ENCODE measurements at places on chromosomes 1 and 21.

- ATAC-seq = no peak
Measured at GRCh38 chr1:52680353-52680752, 17.8 kb downstream of the COA7 start.

GRCh38 chr1:15852036-15852827 is 4.7 kb downstream of the SPEN start:
- ATAC-seq = no peak

DNA sequence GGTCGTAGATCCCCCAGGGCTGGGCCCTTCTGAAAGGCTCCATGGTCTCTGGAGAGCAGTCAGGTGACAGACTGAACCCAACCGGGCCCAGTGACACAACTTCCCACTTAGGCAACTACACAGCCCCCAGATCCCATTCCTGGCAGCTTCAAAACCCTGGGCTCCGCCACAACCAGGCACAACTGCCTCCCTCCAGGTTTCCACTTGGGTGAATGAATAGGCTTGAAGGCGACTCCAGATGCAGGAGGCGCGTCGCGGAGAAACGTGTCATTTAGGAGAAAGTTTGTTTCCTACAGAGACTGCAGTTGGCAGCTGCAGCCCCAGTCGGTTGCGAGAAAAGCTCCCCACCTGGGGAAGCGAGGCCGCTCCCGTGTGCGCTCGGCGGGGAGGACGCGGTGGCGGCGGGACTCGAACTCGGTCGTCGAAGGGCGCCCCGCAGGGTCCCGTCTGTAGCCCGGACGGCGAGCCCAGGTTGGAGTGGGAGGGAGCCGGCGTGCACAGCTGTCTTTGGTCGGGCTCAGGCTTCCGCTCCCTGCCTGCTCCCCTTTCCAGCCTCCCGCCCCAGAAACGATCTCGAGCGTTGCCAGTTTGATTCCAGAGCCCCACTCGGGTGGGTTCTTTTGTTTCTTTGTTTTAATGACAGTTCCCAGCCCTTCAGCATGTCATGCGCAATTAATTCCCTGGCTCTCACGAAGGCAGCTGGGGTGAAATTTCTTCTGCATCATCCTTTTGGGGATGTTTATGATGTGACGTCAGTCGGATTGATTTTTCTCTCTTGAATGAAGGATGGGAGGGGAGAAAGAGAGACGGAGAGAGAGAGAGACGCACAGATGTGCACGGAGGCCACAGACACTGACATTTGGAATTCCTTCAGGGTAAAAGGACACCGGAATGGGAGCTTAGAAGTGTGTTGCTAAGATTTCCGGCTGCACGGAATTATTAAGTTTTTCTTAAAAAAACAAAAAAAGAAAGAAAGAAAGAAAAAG is 862 bp upstream of the SGIP1 start:
- no peak for ATAC-seq

DNA sequence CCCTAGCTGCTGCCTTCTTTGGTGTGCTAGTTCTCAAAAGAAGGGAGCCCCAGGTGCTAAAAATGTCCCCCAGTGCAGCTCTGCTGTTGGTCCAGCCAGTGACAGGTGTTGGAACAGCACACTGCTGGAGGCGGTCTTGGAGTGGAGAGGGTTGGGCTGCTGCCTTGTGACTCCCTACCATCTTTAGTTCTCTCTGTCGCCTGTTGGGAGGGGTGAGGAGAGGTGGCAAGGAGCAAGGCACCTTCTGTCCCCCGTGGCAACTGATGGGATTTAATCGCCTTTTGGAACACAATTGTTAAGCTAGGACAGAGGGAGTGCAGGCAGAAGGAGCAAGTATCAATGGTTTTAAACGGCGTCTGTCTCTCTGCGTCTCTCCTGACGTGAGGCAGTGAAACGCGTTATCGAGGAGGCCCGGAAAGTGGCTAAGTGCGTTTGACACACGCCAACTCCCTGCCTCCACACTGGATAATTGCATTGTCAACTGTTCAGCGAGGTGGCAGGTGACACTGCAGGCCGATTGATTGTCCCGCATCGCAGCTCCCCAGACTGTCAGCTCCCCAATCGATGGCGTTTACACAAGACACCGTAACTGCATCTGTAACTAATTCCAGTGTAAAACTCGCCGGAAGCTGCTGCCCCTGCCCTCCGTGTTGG is 34.0 kb downstream of the TMEM53 start:
- no peak for ATAC-seq

- no peak for ATAC-seq
Measured at GRCh38 chr1:118223426-118223825, 38.4 kb upstream of the SPAG17 start.

DNA sequence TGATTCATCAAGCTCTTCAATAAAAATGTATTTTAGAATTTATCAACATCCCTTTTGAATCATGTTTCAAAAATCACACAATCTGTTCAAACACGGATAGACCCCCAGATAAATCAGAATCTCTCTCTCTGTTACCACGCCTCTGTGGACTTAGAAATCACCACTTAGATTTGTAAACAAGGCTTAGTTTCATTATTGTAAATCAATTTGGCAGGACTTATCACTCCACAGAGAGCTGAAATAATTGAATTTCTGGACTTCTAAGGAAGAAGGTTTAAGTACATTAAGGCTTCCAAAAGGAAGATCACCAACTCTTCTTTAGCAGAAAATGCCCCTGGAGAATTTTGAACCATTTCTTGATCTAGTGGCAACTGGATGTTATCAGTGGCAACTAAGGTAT is 100.4 kb downstream of the APP start:
- no peak for ATAC-seq

DNA sequence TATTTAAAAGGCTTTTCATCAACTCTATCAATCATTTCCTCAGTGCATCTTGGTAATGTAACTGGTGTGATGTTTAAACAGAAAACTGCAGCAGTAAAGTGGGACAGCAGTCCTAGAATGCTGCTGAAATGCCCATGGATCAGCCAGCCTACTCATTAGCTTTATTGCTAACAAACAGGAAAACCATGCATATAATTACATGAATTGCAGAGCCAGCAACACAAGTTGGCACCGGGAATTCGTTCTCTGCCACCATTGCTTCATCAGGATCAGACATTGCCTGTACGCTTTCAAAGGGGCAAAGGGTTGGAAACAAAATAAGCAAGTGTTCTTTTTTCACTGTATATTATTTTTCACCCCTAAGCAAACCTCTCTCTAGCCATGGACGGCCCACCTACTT is 276.2 kb upstream of the LRRC7 start:
- no peak for ATAC-seq

GRCh38 chr1:30900931-30901560 is 7.5 kb downstream of the SDC3 start:
- ATAC-seq = no peak

DNA sequence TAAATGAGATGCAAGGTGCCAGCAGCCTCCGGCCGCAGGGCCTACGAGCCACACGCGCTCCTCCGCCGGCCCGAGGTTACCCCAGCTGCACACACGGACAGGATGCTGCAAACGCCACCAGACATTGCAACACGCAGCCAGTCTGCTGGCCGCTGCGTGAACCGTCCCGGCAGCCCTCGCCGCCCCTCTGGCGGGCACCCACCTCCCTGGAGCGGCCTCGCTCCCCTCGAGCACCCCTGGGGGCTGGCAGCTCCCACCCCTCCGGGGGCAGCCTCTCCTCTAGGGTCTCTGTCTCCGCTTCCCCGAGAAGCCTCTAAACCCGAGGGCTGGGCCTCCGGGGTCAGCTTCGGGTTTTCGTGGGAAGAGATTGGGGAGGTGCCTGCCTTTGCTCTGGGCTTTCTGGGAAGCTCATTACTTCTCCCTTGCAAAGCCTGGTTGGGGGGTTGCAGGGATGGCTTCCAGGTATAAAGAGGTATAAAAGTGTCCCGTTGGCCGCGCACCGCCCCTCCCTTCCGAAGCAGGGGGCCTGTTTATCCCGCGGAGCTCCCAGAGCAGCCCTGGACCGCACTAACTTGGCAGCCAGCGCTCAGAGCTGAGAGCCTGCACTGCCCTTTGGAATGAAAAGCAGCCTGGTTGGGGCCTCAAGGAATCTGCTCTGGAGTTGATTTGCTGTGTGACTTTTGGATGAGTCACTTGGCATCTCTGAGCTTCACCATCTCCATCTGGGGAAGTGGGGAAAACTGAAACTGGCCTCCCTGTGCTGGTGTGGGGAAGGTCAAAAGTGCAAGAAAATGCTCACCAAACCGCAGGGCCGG is 21.8 kb downstream of the DHRS3 start:
- peak; percentile 54 for ATAC-seq

DNA sequence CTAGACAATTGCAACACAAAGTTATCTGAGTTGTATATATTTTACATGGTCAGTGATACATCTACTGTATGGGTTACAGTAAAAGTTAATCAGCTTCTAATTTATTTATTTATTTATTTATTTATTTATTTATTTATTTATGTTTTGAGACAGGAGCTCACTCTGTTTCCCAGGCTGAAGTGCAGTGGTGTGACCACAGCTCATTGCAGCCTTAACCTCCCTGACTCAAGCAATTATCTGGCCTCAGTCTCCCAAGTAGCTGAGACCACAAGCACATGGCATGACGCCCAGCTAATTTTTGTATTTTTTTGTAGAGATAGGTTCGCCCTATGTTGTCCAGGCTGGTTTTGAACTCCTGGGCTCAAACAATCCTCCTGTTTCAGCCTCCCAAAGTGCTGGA is 241.6 kb downstream of the PTPRC start:
- no peak for ATAC-seq

DNA sequence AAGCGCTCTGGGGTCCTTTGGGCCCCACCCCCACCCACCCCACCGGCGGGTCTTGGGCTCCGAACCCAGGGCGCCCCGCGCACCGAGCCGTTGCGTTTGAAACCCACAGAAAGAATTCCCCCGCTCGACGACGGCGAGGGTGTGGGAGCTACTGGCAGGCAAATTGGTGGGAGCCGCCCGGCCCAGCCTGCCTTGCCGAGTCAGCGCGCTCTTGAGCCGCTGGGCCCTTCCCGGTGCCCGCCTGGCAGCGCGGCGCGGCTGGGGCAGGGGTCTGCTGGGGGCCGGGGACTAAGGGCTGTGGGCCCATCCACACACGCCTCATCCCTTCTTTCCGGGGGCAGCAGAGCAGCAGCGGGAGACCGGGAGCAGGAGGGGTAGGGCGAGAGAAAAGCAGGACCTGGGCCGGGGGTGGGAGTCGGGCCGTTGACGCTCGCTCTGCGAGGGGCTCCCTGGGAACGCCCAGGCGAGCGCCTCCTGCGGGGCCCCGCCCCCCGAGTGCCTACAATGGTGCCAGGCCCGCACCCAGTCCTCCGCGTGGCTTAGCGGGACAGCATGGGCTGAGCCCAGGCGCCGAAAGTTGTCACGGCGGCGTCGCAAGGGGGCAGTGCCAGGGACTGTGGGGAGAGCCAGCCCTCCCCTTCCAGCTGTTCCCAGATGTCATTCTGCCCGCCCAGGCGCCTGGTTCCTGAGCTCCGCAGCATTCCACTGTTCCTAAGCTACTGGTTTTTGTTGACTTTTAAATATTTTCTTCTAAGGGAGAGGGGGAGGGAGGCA is at the start of gene C1orf94:
C1orf94 (plus strand) TSS at position 78 of the 774 bp plus-strand sequence. CDS start 883 bp downstream, outside the sequence.
- ATAC-seq = no peak

- ATAC-seq = no peak
Measured at GRCh38 chr1:230158415-230159291, 91.6 kb downstream of the GALNT2 start.

- no peak for ATAC-seq
Measured at GRCh38 chr1:161071886-161072371, 2.2 kb upstream of the ARHGAP30 start.

DNA sequence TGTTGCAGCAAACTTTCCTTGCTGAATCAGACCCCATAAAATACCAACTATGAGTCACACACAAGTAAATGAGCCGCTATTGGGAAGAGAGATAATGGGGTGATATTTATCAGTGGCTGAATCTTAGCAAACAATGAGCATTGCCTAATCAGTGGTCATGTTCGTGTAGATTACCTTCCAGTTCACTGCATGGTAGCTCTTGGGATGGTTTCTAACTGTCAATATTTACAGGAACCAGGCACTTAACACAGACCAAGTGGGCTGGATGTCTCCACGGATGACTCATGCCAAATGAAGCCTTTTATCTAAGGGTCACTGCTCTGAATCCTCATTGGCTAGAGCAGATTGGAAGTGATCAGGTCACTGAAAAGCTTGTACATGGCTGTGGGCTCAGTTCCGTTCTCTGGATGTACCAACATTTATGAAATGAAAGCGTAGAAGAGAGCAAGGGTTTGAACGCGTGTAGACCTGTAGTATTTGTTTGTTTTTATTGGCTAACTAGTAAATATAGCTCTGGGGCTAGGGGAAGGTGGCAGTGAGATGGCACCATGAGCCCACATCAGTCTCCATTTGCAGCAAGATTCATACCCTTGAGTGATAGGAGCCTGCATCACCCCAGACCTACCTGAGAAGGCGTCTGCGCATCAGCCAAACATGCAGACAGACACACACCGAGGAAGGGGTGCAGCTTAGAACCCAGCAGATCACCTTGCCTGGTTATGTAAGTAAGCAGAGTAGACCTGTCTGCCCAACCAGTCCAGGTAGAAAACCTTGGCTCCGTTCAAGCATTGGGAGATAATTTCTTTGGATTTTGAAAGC is 153.3 kb downstream of the TOMM20 start:
- ATAC-seq = no peak

- no peak for ATAC-seq
Measured at GRCh38 chr1:37169743-37170275, 135.5 kb upstream of the GRIK3 start.

- ATAC-seq = no peak
Measured at GRCh38 chr1:156639601-156640101, 2.3 kb upstream of the BCAN start.

DNA sequence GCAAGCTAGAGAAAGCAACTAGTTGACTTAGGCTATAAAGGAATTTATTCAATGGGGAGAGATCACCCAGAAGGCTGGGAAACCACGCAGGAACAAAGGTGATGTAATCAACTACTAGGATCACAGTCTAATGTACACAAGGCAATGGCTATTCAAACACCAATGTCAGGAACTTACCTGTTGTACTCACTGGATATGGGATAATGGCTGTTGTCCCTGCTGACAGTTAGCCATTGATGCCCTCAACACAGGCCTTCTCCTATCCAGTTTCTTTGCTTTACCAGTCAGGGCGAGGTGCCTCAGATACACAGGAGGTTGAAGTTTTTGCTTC is 32.3 kb downstream of the C21orf91 start:
- no peak for ATAC-seq

GRCh38 chr1:96515430-96515829 is 206.2 kb upstream of the PTBP2 start:
- no peak for ATAC-seq

GRCh38 chr1:109301874-109302273 is 4.9 kb downstream of the MYBPHL start:
- no peak for ATAC-seq

- no peak for ATAC-seq
Measured at GRCh38 chr1:19229828-19230325, 19.8 kb upstream of the UBR4 start.

GRCh38 chr1:90534116-90534515 is 183.0 kb downstream of the BARHL2 start:
- ATAC-seq = no peak
